ENCODE measurements at places on chromosomes 2 and 18. TPM values are rescaled to one million over a fixed set of nuclear protein-coding genes. Genes with fewer than 3 reads are reported as not detected.

DNA sequence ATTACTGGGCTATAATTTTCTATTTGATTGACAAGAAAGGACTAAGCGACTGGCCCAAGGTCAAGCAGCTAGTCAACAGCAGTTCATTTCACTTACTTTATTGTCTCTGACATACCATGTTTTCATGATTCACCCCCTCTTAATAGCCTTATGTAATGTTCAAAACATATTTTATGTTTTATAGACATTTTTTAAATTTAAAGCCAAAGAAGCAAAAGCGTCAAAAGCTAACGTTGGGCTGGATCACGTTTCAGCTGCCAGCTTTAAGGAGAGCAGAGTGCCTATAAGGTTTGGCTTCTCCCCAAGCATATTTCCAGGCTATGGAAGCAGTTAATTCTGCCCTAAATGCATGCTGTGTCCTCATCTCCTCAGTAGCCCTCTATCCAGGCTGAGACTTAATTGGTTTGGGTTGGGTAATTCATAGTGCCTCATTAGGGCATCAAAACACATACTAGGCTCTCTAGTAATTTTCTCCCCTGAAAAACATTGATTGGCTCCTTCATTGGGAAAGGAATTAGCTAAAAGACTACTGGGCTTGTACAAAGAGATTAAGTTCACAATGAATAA, 94.8 kb upstream of the CREB1 start:
- DNase-seq = no peak

Gene SLC14A1
- 0.74 TPM for total RNA-seq

Gene CCDC141
- 4.6 TPM for total RNA-seq

- DNase-seq = no peak
Measured at GRCh38 chr18:13256444-13257305, 38.1 kb downstream of the LDLRAD4 start.

DNA sequence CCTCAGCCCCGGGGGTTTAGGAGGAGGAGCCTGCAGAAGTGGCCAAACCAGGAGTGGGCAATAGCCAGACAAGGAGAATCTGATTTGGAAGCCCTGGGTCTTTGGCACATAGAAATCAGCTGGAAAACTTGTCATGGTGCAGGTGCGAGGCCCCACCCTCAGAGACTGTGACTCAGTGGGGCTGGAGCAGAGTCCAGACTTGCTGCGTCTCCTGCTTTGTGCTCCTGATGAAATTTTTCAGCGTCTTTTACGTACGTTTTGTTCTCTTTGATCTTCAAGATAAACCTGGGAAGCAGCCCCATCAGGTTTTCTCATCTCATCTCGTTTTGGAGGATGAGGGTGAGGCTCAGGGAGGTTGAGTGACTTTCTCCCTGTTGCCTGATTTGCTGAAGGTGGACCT, 114.1 kb downstream of the CABLES1 start:
- no peak for DNase-seq

DNA sequence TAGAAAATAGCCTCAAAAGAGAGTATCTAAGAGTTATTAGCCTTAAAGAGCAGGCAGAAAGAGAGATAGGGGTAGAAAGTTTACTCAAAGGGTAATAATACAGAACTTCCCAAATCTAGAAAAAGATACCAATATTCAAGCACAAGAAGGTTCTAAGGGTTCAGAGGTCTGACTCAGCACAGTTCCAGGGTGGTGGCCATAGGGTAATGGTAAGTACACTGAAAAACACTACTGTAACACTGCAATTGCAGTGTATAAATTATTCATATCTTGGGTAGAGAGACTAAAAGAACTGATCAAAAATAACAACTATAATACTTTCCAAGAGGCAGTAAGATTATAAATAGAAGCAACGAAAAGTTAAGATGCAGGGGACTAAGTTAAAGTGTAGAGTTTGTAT, 115.2 kb downstream of the ROCK1 start:
- DNase-seq = no peak

DNA sequence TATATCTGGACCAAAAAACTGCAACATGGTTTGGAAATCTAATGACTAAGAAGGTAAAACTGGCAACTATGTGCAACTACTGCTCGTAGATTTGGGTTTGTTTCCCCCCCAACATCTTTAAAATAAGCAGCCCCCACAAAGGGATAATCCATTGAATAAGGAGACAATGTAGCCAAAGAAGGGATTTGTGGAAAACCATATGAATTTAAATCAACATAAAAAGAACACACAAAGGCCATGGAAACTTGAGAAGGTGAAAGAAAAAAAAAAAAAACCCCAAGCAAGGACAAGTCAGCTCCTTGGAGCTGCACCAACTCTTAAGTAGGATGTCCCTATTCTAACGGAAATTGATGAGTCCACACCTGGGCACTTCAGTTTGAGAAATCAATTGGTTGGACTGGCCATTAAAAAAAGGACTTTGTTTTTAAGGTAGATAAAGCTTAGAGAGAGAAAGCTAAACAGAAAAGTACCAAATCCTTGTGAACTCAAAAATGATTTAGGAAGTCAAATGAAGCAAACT, 53.7 kb upstream of the ST8SIA5 start:
- no peak for DNase-seq

DNA sequence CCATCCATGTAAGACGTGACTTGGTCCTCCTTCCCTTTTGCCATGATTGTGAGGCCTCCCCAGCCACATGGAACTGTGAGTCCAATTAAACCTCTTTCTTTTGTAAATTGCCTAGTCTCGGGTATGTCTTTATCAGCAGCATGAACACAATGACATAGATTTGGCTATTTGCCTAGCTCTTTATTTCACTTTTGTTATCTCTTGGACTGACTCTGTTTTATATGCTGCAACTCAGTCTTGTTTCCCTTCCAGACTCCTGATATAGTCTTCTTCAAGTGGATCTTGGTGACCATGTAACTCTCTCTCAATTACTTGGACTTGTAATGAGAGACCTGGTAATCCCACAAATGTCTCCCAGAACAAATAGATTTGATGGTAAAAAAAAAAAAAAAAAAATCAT, 627.6 kb downstream of the CCDC85A start:
- DNase-seq = no peak

DNA sequence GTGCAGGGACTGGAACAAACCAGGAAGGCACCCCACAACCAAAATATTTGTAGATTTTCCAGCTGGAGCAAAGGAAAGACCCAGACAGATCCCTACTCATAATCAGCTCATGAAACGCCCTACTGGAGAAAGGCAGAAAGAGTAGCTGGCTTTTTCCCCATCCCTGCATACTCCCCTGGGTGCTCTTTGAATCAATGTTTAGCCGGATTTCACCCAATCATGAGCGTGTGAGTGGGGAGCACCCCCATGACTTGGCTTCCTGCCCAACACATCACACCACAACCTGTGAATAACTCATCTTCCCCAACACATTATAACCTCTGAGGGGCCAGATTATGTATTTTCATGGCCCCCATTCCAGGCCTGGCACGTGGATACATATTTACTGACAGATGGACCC, 35.1 kb upstream of the SLC14A1 start:
- peak; percentile 94 for DNase-seq

Gene RGPD3
- 0.20 TPM for total RNA-seq

DNA sequence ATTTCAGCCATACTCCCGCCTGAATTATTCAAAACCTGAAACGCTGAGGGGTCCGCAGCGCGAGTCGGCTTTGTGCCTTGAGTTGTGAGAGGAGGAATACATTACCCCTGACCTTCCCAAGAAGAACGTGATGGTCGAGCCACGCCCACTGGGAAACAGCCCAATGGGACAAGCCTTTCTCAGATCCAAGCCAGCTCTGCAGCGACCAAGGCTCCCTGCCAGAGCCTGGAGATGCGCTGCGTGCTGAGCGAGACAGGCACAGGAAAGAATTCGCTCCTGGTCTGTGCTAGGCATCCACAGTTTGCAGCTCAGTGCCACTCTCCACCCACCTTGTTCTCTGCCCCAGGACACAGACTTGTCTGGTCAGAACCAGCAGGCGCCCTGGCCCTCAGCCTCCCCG, 74.1 kb upstream of the GLI2 start:
- DNase-seq = no peak

- no peak for DNase-seq
Measured at GRCh38 chr2:155377266-155377680, 678.8 kb downstream of the KCNJ3 start.

Gene PTPN2
- total RNA-seq = 71.8 TPM

- no peak for DNase-seq
Measured at GRCh38 chr18:37492952-37493351, 72.6 kb downstream of the CELF4 start.

DNA sequence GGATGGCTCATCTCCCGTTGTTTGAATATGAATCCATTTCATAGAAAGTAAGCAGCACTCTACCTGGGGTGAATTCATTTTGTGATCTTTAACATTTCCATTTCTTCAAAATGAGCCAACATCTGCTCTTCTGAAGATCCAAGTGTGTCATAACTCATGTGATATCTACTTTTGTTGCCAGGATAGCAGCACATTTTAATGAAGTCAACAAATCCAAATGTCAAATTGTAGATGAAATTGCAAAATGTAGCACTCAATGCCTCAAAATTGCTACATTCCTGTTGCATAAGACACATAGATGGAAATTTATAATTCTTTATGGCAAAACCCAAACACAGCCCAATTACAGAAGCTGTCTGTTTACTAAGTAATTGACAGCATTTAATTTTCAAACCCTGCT, 360.7 kb downstream of the TMX3 start:
- DNase-seq = no peak

DNA sequence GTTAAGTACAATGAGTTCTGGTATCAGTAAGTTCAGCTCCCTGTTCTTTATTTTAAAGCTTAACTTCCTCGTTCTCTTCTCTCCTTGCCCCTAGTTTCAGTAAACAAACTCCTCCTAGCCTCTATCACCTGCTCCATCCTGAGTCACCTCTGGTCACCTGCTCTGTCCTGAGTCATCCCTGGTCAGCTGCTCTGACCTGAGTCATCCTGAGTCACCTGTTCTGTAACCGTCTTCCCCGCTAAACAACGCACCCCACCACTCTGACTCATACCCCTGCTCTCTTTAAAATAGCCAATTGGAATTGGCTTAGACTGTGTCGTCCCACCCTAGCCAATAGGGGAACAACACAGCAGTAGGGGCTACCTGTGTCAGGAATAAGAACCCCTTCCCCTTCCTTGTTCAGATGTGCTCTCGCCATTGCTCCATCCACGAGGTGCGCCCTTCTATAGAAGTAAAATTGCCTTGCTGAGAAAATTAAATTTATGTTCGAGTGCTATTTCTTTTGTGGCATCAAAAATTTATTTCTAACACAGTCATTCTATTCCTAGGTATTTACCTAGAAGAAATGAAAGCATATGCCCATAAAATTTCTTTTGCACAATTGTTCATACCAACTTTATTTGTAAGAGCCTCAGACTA, 24.9 kb upstream of the RMND5A start:
- DNase-seq = peak; percentile 12

DNA sequence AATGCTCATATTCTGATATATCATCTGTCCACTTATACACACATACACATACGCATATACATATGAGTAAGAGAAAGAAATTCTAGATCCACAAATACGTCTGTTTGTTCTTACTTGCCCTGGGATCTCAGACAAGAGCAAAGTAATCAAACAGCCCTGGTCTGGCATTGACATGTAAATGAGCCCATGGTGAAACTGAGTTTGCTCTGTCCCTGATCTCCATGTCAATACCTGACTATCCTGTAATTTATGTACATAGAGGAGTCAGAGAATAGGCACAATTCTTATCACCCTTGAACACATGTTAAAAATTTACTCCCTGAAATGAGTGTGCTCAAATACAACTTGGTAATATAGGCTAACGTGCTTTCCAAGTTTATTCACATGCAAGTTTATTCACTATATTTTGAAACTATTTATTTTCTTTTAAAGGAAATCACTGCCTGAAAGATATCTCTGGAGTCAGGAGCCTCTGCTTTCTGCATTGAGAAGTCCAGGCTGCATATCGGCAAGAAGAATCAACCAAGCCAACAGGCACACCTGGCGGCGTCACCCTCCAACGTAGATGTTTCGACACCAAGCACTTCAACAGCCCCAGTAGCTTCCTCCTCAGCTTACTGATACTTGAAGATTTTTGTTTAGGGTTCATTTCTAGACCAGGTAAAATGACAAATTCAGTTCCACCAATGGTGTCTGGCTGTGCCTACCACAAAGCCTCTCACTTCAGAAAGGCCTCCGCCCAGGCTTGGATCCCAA, 100.6 kb downstream of the CMPK2 start:
- DNase-seq = no peak

- no peak for DNase-seq
Measured at GRCh38 chr18:456361-457139, 44.0 kb downstream of the COLEC12 start.

- no peak for DNase-seq
Measured at GRCh38 chr2:95287336-95287735, 9.8 kb upstream of the KCNIP3 start.

DNA sequence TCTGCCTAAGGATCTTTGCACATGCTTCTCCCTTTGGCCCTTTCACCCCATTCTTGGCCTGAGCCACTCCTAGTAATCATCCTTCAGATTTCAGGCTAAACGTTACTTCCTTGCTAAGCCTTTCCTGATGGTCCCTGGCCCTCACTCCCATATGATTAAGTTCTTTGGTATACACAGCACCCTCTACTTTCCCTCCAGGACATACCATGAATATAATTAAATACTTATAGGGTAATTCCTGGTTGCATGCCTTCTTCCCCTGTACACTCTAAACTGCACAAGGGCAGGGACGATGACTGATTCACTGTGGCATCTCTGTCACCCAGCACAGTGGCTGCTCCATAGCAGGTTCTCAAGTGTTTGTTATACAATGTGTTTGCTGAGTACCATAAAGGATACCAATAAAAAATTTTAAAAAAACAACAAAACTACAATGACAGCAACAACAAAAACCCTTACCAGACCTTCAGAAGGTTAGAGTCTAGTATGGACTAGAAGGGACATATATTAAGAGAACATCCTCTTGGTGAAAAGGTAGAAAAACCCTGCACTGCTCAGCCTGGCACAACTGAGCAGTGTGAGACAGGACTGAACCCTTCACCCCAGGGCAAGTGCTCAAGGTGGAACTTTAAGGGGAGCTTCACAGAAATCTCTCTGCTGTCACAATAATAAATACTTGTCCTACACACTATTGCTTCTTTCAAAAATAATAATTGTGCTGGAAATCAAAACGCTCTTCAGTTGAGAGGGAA, 76.2 kb downstream of the AAK1 start:
- peak; percentile 28 for DNase-seq

Gene NPAS2
- total RNA-seq = 5.9 TPM

DNA sequence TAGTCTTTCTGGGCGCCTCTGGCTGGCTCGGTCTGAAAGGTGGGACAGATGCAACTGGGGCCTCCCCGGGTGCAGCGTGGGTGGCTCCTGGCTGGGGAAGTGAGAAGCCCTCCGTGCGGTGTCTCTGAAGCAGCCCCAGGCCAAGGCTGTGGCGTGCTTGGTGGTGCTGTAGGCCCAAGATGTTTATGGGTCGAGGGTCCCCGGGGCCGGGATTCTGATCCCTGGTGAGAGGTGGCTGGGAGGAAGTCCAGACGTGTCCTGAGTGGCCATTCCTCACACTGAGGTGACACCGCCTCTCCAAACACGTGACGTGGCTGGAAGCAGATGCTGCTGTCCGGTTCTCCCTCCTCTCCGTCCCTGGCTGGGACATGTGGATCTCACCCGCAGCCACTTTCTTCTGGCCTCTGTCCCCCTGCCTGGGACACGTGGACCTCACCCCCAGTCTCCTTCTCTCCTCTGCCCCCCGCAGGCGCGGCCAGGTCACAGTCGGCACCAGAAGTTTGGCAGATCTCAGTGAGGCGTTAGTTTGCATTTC, 12.6 kb downstream of the RTP5 start:
- peak; percentile 65 for DNase-seq

Measured in activated naive CD4-positive, alpha-beta T cell treated with anti-CD3 and anti-CD28 coated beads for 36 hours (primary cell).